ENCODE measurements at places on chromosomes 7 and 10. TPM values are rescaled to one million over a fixed set of nuclear protein-coding genes. Genes with fewer than 3 reads are reported as not detected.
A peak's percentile ranks its signal among the peaks of the same experiment; 100 is the strongest.

DNA sequence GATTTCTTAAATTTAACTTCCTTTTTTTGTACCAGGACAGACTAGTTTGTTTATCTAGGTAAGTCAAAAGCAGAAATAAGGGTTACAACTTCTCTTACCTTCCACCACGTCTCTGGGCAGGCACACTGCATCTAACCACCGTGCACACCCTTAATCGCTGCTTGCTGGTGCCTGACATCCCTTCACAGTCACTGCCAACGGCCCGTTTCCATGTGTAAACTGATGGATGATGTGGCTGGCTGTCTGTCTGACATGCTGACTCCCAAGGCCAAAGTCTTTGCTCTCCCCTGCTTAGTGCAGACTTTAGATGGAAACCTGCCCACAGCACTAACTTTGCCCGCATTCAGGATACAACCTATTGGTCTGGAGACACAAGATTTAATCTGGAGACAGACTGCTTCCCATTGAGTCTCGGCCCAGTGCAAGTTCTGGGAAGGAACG, 1.1 kb downstream of the TMEM273 start:
- peaks cover 14% of the 10 kb centered on the region for H3K27me3 ChIP-seq
- peaks cover 20% of the 10 kb centered on the region for H3K36me3 ChIP-seq
- peak; percentile 21 for DNase-seq
- peaks cover 79% of the 10 kb centered on the region for H3K4me1 ChIP-seq
- H3K4me3 ChIP-seq = peak overlapping the region; percentile 78

The SPDYE16 gene
- 0.18 TPM for total RNA-seq

The ZDHHC16 gene
- total RNA-seq = 36.2 TPM

DNA sequence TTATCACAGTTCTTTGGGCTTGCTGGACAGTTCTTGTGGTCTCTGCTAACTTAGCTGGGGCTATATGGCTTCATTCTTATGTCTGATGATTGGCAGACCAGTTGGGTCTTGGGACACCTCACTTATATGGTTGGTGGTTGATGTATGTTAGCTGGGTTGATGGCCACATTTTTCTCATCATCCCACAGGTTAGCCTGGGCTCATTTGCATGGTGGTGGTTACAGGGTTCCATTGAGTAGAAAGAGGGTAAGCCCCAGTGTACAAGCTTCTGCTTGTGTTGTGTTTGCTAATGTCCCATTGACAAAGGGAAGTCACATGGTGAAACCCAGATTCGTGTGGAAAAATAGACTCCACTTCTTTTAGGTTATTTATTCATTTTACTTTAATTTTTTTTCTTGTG, 40.6 kb downstream of the TMEM60 start:
- DNase-seq = no peak
- H3K4me1 ChIP-seq = peaks cover 25% of the 10 kb centered on the region
- H3K27me3 ChIP-seq = no peaks in the 10 kb centered on the region

GRCh38 chr7:139494835-139495579, 11.5 kb upstream of the KLRG2 start:
- peaks cover 29% of the 10 kb centered on the region for H3K4me1 ChIP-seq
- DNase-seq = peak; percentile 51
- H3K27me3 ChIP-seq = peaks cover 5% of the 10 kb centered on the region
- H3K4me3 ChIP-seq = no peak overlapping the region
- peaks cover 3% of the 10 kb centered on the region for H3K36me3 ChIP-seq

DNA sequence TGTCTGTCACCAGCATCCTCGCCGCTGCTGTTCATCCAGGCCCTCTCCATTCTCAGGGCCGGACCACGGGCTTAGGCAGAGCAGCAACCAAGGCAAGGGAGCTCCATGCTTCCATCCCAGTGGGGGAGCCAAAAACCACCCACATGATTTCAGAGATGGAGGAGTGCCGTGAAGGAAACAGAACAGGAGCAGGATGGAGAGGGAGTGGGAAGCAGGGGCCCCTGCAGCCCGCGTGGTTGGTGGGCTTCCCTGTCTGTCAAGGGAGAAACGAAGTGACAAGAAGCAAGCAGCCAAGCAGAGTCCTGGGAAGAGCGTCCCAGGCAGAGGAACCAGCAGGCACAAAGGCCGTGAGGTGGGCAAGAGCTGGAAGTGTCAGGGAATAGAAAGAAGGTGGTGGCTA, 95.7 kb downstream of the SLIT1 start:
- no peaks in the 10 kb centered on the region for H3K36me3 ChIP-seq
- DNase-seq = no peak
- H3K27me3 ChIP-seq = peaks cover 36% of the 10 kb centered on the region
- no peaks in the 10 kb centered on the region for H3K4me1 ChIP-seq
- H3K4me3 ChIP-seq = no peak overlapping the region

Measured in activated CD8-positive, alpha-beta T cell treated with anti-CD3 and anti-CD28 coated beads, Interleukin-2, amount 10 ng/mL, durations not matched to agents 7 days and 5 days (primary cell).